Calu3 (cell line): ENCODE measurements at places on chromosomes 2 and 18.

GRCh38 chr2:66560683-66561082 is 125.8 kb downstream of the MEIS1 start:
- DNase-seq, result no peak

DNA sequence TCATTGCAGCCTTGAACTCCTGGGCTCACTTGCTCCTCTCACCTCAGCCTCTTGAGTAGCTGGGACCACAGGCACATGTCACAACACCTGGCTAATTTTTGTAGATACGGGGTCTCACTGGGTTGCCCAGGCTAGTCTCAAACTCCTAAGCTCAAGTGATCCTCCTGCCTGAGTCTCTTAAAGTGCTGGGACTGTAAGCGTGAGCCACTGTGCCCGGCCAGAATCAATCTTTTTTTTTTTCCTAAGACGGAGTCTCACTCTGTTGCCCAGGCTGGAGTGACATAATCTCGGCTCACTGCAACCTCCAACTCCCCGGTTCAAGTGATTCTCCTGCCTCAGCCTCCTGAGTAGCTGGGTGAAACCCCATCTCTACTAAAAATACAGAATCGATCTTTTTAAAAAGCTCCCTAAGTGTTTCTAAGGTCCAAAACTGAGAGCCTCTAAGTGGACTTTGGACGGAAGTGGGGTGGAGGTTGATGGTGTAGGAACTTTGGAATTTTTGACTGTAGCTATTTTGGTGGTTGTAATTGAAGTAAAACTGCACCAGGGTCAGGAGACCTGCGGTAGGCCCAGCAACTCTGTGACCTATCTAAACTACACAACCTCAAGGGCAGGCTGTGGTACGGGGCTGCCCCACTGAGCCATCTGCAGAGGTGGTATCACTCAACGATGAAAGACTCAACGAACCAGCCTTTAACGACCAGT is 82.9 kb downstream of the POLR1A start:
- no peak for DNase-seq

DNA sequence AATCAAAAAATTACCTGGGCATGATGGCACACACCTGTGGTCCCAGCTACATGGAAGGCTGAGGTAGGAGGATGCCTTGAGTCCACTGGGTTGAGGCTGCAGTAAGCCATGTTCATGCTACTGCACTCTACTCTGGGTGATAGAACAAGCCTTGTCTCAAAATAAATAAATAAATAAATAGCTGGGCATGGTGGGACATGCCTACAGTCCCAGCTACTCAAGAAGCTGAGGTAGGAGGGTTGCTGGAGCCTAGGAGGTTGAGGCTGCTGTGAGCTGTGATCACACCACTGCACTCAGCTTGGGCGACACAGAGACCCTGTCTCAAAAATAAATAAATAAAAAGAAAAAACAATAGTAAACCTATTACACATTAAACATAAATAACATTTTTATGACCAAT is 3.0 kb downstream of the AP1S3 start:
- no peak for DNase-seq

GRCh38 chr2:171703574-171704347 is 16.5 kb downstream of the DYNC1I2 start:
- no peak for DNase-seq

- no peak for DNase-seq
These were observed 455.9 kb upstream of the UBE2E3 start for GRCh38 chr2:180524499-180524898.

DNA sequence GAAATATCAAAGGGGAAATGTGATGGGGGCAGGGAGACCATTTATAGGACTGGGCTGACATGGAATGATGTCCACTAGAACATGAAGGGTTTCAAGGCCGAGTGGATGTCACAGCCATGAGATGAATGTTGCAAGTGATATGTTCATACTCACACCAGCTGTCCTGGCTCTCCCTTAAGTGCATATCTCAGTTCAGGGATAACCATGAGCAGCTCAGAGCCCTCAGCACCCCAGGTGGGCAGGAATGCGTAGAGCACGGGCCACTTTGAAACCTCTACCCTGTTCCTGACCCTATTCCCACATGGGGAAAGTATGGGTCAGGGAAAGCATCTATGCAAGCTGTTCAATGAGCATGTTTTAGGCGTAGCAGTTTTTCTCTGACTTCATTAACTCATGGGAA is 12.4 kb upstream of the EML4 start:
- DNase-seq, result no peak

GRCh38 chr18:70249118-70249517 is 39.7 kb upstream of the SOCS6 start:
- no peak for DNase-seq

- no peak for DNase-seq
These were observed 91.7 kb upstream of the RAB6C start for GRCh38 chr2:129887688-129888266.

DNA sequence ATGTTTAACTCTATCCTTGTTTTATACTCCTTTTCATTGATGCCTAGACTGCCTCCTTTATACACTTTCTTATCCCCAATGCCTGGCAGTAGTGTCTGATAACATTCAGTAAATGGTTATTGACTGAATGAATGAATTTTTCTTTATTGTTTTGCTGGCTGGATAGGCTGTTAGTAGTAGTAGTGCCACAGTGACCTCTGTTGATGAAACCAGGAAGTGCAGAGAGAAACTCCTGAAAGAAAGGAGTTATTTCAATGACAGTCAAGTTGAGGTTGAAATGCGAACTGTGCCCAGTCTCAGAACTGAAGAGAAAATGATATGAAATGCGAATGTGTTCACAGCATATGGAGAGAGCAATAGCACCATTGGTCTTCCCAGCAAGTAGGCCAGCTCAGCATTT is 26.8 kb upstream of the SLC9A2 start:
- DNase-seq, result peak; percentile 67

DNA sequence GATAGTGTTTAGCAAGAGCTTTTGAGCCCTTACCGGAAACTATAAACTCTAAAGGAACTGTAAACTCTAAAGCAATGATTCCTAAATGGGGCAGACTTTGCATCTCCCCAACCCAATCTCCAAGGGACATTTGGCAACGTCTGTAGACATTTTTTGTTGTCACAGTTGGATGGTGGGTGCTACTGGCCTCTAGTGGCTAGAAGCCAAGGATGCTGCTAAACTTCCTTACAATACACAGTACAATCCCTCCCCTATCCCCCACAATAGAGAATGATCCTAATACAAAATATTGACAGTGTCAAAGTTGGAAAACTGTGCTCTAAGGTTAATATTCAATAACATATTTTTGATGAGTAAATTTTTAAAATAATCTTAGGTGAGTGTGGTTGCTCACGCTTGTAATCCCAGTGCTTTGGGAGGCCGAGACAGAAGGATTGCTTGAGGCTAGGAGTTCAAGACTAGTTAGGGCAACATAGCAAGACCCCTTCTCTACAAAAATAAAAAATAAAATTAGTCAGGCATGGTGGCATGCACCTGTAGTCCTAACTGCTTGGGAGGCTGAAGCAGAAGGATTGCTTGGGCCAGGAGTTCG is 66.7 kb downstream of the PTPN4 start:
- DNase-seq, result peak; percentile 52

DNA sequence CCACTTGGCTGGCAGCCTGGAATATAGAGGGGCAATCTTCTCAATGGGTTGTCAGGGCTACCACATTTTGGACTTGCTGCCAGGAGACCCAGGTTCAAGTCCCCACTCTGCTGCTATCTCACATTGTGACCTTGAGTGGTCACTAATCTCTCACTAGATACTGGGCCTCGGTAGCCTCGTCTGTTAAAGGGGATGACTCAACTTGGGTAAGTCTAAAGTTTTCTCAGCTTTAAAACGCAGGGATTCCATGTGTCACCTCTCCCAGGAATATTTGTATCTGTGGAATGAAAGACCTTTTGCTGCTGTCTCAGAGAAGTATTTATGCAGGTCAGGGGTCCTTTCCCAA is 86.3 kb downstream of the SEMA4F start:
- DNase-seq, result no peak

GRCh38 chr2:240972636-240973521 is 25.5 kb upstream of the SNED1 start:
- peak; percentile 24 for DNase-seq

- no peak for DNase-seq
These were observed 12.4 kb downstream of the PTPRN start for GRCh38 chr2:219296631-219297391.

- DNase-seq, result no peak
These were observed 117.4 kb upstream of the NABP1 start for GRCh38 chr2:191560411-191560980.

GRCh38 chr2:234038076-234038802 is 12.3 kb upstream of the SPP2 start:
- no peak for DNase-seq

- DNase-seq, result no peak
These were observed 119.4 kb upstream of the HS6ST1 start for GRCh38 chr2:128438091-128438490.

GRCh38 chr2:216084547-216084946 is 2.8 kb downstream of the TMEM169 start:
- DNase-seq, result no peak

DNA sequence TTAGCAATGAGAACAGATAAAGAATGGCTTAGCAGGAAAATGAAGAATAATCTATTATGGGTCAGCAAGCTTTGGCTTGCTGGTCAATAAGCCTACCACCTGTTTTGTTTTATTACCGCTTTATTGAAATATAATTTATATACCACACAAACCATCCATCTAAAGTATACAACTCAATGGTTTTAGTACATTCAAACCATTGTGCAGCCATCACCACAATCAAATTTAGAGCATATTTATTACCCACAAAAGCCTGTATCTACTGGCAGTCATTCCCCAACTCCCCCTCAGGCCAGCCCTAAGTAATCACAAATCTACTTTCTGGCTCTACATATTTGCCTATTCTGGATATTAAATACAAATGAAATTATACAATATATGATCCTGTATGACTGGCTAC is 17.2 kb downstream of the PPP3R1 start:
- no peak for DNase-seq

DNA sequence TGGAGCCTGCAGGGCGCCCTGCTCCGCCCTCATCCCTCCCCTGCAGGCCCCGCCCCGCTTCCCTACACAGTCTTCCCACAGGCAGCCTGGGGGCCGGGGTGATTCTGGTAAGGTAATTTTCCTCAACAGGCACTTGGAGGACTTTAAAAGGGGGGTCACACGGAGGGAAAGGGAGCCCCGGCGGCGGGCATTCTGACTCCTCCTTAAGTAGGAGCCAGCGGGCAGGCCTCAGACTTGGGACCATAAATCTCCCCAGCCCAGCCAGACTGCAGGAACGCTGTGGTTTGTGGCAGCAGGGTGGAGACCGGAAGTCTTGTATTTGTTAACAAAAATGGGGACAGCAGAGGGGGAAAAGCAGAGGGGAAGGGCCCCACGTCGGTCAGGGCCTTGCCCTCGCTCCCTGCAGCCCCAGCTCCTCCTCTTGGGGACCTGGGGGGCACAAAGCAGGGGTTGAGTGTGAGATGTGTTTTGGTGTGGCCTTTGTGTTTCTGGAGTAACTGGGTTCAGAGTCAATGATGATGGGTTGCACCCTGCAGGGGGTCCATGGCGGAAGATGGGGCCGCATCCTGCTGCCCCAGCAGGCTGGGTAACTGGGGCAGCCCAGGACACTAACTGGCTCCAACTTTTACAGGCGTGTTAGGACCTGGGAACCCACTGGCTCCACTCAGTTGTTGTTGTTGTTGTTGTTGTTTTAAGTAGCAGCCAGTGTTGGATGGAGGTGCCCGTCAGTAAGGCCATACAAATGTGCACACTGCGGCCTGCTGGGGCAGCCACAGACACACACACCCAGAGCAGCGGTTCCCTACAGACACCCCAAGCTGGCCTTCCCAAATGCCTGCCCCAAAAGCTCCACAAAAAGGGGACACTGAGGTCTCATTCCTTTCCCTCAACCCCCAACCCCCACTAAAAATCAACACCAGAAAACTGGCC is 27.7 kb downstream of the SMAD7 start:
- no peak for DNase-seq

DNA sequence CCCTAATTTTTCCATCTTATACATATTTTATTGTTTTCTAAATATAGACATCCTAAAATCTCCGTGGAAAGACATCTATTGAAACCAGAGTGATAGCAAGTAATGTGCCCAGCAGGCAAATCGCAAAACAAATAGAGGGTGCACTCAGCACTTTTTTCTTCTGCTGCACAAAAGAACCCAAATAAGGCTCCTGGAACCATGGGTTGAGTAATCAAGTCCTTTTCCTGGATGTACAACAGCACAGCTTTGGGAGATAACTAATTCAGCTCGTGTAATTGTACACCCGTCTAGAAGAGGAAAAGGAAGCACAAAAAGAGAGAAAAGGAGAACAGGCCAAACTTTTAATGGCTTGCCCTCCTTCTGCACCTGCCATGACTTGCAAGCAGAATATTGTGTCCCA is 126.9 kb upstream of the TLK1 start:
- no peak for DNase-seq

DNA sequence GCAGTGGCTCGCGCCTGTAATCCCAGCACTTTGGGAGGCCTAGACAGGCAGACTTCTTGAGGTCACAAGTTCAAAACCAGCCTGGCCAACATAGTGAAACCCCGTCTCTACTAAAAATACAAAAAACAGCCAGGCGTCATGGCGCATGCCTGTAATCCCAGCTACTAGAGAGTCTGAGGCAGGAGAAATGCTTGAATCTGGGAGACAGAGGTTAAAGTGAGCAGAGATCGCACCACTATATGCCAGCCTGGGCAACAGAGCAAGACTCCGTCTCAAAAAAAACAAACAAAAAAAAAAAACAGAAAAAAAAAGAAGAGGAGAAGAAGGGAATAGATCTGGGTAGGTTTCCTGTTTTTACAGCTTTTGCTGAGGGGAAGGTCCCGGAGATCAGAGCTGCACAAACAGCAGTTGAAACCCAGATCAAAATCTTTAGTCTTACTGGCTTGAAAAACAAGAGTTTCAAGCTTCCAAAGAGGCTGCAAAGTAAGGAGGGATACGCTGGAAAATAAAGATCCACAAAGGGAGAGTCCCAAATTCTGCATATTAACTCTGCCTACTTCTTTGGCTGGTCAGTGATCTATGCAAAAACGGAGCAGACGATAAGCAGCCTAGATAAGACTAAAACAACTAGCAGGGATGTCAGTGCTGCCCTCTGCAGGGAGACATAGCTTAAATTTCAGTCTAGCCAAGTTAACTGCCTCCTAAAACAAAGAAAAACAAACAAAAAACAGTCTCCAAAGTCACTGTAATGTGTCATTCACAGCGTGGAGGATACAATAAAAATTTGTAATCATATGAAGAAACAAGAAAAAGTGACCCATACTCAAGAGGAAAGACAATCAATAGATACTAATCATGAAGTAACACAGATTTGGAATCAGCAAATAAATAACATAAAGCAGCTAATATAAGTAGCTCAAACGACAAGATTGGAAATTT is 74.1 kb downstream of the TLK1 start:
- DNase-seq, result peak; percentile 32

DNA sequence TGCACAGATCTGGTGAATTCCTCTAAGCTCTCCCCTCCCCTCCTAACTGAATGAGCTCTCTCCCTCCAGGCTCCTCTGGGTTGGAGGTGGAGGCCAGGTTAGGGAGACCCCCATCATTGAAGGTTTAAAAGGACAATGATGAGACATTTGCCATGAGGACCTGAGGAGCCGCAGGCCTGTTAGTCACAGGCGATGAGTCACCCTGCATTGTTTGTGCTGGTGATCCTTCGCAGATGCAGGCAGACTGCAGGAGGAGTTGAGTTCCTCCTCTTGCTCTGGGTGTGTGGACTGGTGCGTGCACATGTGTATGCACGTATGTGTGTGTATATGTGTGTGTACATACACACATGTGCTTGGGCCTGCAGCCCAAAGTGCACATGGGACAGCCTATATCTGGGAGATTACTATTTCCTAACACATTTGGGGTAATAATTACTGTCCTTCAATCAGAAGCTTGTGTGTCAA is 42.0 kb downstream of the MCFD2 start:
- DNase-seq, result peak; percentile 79
